GM23338 (cell line): ENCODE measurements at places on chromosomes 3 and 15. TPM values are rescaled to one million over a fixed set of nuclear protein-coding genes. Genes with fewer than 3 reads are reported as not detected.

GRCh38 chr3:31187380-31187779, 292.9 kb upstream of the GADL1 start:
- no peak overlapping the region for H3K4me3 ChIP-seq
- no peak for DNase-seq
- H3K36me3 ChIP-seq = no peaks in the 10 kb centered on the region
- no peaks in the 10 kb centered on the region for H3K27me3 ChIP-seq
- no peak overlapping the region for H3K27ac ChIP-seq
- peaks cover 2% of the 10 kb centered on the region; the same call in 1 of the 2 replicates for H3K4me1 ChIP-seq

DNA sequence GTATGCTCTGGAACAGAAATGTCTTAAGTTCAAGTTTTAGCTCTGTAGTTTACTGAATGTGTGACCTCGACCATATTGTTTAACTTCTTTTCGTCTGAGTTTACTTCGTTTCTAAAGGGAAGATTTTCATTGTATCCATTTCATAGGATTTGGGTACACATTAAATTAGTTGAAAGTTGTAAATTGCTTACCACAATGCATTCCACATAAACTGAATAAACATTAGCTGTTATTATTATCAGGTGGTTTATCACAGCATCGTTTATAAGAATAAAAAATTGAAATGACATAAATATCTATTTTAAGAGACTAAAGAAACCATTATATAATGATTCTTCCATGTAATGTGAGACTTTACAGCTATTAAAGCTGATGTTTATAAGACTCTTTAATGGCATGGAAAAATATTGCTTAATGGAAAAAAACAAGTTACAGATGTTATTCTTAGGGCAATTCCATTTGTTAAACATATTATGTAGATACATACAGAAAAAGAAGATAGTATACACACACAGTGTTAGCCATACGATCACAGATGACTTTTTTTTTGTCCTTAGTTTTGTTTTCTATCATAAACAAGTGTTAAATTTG, 342.3 kb upstream of the SGO1 start:
- no peak overlapping the region for H3K27ac ChIP-seq
- H3K36me3 ChIP-seq = no peaks in the 10 kb centered on the region
- DNase-seq = no peak
- H3K4me1 ChIP-seq = no peaks in the 10 kb centered on the region

DNA sequence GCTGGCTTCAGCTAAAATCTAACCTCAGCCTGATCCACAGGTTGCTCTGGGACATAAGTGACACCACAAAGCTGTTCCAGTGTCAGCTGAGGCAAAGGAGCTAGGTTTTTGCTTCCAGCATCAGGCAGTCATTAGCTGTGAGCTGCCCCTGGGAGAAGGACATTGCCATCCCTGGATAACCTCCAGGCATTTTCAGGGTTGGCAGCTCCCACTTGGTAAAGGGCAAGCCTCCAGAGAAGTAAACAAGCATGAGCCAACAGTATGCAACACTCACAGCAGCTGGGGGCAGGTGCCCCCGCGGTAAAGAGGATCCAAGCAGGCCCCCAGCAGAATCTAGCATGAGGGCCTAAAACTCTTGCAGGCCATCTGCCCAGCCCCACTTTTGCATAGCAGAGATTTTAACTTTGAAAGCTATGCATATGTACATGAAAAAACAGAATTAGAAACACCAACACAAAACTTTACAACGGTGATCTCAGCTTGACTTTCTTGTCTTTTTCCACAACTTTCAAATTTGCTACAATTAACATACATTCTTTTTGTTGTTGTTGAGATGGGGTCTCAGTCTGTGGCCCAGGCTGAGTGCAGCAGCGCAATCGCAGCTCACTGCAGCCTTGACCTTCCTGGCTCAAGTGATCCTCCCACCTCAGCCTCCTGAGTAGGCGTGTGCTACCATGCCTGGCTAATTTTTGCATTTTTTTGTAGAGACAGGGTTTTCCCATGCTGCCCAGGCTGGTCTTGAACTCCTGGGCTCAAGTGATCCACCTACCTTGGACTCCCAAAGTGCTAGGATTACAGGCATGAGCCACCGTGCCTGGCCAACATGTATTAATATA, 83.8 kb upstream of the TPM1 start:
- no peaks in the 10 kb centered on the region for H3K36me3 ChIP-seq
- no peak overlapping the region for H3K4me3 ChIP-seq
- peaks cover 8% of the 10 kb centered on the region; the same call in 1 of the 2 replicates for H3K4me1 ChIP-seq
- H3K27me3 ChIP-seq = no peaks in the 10 kb centered on the region

- no peaks in the 10 kb centered on the region for H3K27me3 ChIP-seq
- no peak for DNase-seq
- peaks cover 54% of the 10 kb centered on the region for H3K36me3 ChIP-seq
Measured at GRCh38 chr3:47613722-47614121, 35.1 kb upstream of the CSPG5 start.

DNA sequence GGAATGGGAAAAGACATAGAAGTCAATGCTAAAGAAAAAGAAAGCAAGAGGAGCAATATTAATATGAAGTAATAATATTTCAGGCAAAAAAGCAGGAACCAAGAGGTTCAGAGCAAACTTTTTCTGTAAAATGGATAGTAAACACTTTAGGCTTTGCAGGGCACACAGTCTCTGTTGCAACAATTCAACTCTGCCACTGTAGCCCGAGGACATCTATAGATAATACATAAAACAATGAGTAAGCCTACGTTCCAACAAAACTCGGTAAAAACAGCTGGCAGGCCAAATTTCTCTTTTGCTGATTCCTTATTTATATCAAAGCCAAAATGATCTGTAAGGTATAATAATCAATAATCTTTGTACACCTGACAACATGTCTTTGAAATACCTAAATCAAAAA, 56.8 kb downstream of the SMAD6 start:
- H3K36me3 ChIP-seq = peaks cover 4% of the 10 kb centered on the region; the same call in 1 of the 2 replicates
- H3K27me3 ChIP-seq = no peaks in the 10 kb centered on the region
- H3K4me1 ChIP-seq = no peaks in the 10 kb centered on the region; the same call in 1 of the 2 replicates
- DNase-seq = no peak
- no peak overlapping the region for H3K27ac ChIP-seq

DNA sequence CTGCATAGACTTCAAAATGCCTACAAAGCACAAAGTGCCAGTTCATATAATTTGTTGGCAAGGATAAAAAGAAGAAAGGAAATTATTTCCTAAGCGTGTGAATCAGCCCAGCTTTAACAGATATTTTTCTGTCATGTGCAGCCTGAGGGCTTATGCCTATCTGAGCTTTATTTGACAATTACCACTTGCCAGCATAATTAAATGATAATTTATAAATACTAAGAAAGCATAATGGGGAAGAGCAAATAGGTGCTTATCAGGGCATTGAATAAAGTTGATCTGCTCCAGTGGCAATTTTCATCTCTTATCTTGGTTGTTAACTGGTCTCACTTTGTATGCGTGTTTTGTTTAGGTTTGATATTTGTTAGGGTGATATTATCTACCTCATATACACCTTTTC, 313.4 kb upstream of the DNAJC19 start:
- H3K4me1 ChIP-seq = peaks cover 11% of the 10 kb centered on the region
- H3K4me3 ChIP-seq = no peak overlapping the region
- no peak for DNase-seq
- H3K27ac ChIP-seq = no peak overlapping the region
- no peaks in the 10 kb centered on the region for H3K27me3 ChIP-seq

- no peak for DNase-seq
- H3K36me3 ChIP-seq = no peaks in the 10 kb centered on the region; the same call in 1 of the 2 replicates
- H3K27me3 ChIP-seq = no peaks in the 10 kb centered on the region
- H3K27ac ChIP-seq = no peak overlapping the region
- H3K4me3 ChIP-seq = no peak overlapping the region
Measured at GRCh38 chr3:183878071-183878470, 6.6 kb downstream of the PARL start.

- no peak for DNase-seq
- H3K27ac ChIP-seq = no peak overlapping the region
- no peaks in the 10 kb centered on the region for H3K36me3 ChIP-seq
- no peak overlapping the region for H3K4me3 ChIP-seq
Measured at GRCh38 chr3:41024031-41024836, 175.1 kb upstream of the CTNNB1 start.

GRCh38 chr15:66922608-66923007, 142.8 kb upstream of the SMAD3 start:
- no peak overlapping the region for H3K4me3 ChIP-seq
- H3K27ac ChIP-seq = no peak overlapping the region
- no peaks in the 10 kb centered on the region for H3K36me3 ChIP-seq
- H3K4me1 ChIP-seq = 0 out of 2 replicates have a peak, but pooled peaks cover under 1% of the 10 kb centered on the region

The FBXW12 gene
- 0.21 and 0.73 TPM in 2 replicates for polyA plus RNA-seq

GRCh38 chr3:123883111-123883510, 1.0 kb downstream of the MYLK start:
- peak overlapping the region; percentile 94 for H3K4me3 ChIP-seq
- no peak overlapping the region for H3K27ac ChIP-seq
- H3K4me1 ChIP-seq = peaks cover 21% of the 10 kb centered on the region
- no peak for DNase-seq

GRCh38 chr15:69145149-69145693, 15.2 kb upstream of the GLCE start:
- H3K27me3 ChIP-seq = no peaks in the 10 kb centered on the region
- DNase-seq = no peak
- H3K27ac ChIP-seq = no peak overlapping the region
- peaks cover 6% of the 10 kb centered on the region; the same call in 1 of the 2 replicates for H3K4me1 ChIP-seq

The ATP2B2 gene
- 0.42 TPM in 1 of 2 replicates, not detected in the other for polyA plus RNA-seq

The CACNA2D3 gene
- 2.1 and 2.2 TPM in 2 replicates for polyA plus RNA-seq

DNA sequence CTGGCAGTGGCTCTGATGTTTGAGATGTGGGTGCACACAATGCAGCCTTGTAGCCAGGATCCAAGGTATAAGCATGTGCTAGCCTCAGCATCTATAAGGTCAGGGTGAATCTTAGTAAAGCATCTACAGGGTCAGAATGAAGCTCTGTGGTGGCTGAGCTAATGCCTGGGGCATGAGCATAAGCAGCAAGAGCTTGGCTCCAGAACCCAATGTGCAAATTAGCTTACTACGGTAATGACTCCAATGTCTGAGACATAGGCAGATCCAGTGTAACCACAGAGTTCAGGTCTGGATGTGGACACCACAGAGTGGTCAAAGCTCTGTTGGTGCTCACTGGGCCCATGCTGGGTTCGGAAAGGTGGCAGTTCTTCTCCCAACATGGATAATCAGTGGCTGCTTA, 304.5 kb upstream of the NECTIN3 start:
- no peak for DNase-seq
- H3K36me3 ChIP-seq = no peaks in the 10 kb centered on the region
- H3K27me3 ChIP-seq = no peaks in the 10 kb centered on the region
- no peak overlapping the region for H3K4me3 ChIP-seq
